ENCODE measurements at places on chromosomes 2 and 18. TPM values are rescaled to one million over a fixed set of nuclear protein-coding genes. Genes with fewer than 3 reads are reported as not detected.

Gene KIAA2012
- 5.4 TPM for polyA plus RNA-seq

- no peak for DNase-seq
Observed at GRCh38 chr2:211281430-211282073, 725.2 kb downstream of the CPS1 start.

GRCh38 chr2:33839791-33840190 lies 240.7 kb upstream of the FAM98A start:
- no peak for DNase-seq

DNA sequence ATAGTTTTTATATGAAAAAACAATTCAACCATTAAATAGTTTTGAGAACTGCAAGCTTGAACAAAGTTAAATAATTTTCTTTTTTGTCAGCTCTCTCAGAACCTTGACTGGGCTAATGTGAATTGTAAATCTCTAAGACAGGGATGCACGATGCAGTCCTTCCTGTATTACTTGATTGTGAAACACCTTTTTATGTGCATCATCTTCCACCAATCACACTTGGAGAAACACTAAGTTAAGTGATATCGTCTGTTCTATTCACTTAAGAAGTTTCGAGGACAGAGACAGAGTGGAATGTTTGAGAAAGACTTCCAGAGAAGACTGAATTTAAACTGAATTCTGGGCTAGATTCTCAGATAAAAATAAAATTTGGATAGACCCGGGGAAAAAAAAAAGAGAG lies 238.2 kb downstream of the MREG start:
- DNase-seq = no peak

GRCh38 chr18:36733150-36733549 lies 95.7 kb downstream of the TPGS2 start:
- DNase-seq = no peak

DNA sequence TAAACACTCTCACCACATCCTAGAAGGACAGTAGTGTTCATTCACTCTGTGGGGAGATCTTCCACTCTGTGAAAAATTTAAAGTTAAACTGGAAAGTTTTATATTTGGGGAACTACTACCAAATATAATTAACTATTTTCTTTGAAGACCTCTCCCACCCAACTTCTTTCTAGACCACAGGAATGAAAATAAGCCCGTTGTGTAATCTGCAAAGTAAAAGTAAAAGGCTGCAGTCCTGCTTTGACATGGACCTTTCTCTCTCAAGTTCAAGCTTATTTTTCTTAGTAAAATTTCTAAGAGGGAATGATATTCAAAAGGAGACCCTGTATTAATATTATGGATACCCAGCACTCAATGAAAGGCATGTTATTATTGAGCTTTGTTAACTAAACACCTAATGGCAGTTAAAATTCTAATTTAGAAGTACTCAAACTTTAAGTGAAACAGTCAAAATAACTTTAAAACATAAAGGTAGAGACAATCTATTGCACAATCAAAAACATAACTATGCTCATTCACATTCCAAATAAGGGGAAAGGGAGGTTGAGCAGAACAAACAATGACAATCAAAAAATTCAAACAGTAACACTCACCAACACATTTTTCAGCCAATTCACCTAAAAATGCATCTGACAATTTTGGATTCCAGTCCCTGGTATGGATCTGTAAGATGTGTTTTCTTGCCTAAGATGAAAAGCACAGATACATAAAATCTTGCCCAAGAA lies 98.5 kb downstream of the ATAD2B start:
- DNase-seq = no peak

Gene SERPINB11
- not detected for polyA plus RNA-seq

GRCh38 chr2:197777823-197778407 lies 7.2 kb downstream of the BOLL start:
- peak; percentile 35 for DNase-seq

Gene VWA3B
- 5.9 TPM for polyA plus RNA-seq

- no peak for DNase-seq
Observed at GRCh38 chr2:233223059-233223894, 28.2 kb upstream of the ATG16L1 start.

Gene LRRTM1
- polyA plus RNA-seq = 39.3 TPM

DNA sequence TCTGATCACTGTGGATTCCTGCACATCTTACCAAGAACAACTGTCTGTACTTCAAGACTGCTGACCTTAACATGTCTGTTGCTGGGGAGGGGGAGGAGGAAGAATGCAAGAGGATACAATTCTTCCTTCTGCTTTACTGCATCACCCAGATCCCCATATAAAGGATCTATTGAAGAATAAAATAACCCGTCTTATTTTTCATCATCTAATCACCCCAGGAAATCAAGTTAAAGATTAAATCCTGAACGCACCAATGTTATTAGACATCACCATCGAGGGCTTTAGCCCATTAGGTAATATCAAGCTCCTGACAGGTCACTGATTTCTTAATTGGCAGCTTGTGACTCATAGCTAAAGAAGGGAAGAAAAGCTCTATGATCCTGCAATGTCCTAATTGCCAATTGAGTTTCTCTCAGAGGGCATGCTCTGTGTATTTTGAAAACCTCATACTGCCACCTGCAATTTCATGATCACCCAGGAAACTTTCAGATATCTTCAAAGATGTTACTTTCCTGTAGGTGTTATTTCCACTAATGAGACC lies 75.4 kb upstream of the KCNE4 start:
- DNase-seq = peak; percentile 34

GRCh38 chr18:69380324-69380723 lies 20.4 kb upstream of the DOK6 start:
- DNase-seq = no peak

- no peak for DNase-seq
Observed at GRCh38 chr2:197130318-197130717, 180.3 kb downstream of the ANKRD44 start.

All from spinal cord (tissue), 10 donors.